Testis (tissue), 5 donors: ENCODE measurements at places on chromosomes 5 and 9. TPM values are rescaled to one million over a fixed set of nuclear protein-coding genes. Genes with fewer than 3 reads are reported as not detected.
A peak's percentile ranks its signal among the peaks of the same experiment; 100 is the strongest.

DNA sequence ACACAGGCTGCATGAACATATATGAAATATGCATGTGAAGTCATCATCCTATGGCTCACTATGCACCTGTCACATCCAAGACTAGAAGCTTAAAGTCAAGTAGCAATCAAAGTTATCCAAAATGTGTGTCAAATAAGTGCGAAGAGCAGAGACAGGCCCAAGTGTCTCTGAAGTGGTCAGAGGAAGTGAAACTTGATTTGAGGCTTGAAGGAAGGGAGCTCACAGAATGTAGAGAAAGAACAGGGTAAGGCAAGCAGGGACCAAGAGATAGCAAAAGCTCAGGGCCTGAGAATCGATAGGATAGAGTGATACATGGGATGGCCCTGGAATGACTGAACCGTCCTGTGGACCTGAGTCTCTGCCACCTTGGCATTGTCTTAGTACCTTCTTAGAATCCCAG is 274.3 kb upstream of the TRPC7 start:
- no peak for DNase-seq

Gene CCNJL
- polyA plus RNA-seq, result 23.6 TPM

GRCh38 chr5:149228618-149229297 is 42.9 kb upstream of the AFAP1L1 start:
- DNase-seq, result peak; percentile 48

DNA sequence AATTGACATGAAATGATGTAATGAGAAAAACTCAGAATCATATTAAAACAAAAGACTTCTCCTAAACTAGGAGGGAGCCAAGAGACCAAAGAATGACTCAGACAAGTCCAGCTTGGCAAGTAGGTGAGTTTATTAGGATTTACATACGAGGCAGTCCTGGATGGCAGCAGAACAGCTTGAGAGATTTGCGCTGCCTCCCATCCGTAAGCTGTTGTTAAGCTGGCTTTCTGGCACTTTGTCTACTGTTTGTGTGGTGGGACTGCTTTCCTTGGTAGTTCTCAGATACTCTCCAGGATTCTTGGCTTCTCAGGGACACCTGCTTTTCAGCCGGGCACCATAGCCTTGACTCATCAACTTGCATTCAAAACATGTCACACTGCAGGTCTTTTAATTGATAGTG is 57.6 kb downstream of the COX7C start:
- no peak for DNase-seq

Gene PCDHGA8
- polyA plus RNA-seq, result 0.15 TPM

DNA sequence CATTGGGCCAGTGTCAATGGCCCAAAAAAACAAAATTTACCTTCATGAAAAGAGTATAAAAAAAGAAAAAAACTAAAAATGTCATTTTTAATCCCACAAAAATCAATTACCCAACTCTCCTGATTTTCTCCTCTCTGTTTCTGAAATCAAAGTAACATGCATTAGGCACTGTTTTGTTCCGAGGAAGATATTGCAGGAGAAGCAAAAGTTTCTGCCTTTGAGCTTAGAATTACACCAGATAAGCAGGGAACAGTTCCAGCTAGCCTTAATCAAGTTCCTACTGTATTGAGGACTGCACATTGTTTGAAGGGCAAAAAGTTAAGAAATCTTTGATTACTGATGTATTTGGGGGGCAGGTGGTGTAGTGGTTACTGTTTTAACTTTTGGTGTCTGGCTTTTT is 1.1 kb upstream of the PRKAA1 start:
- no peak for DNase-seq
